Brain microvascular endothelial cell (primary cell): ENCODE measurements at places on chromosomes 6 and 20.
A peak's percentile ranks its signal among the peaks of the same experiment; 100 is the strongest.

DNA sequence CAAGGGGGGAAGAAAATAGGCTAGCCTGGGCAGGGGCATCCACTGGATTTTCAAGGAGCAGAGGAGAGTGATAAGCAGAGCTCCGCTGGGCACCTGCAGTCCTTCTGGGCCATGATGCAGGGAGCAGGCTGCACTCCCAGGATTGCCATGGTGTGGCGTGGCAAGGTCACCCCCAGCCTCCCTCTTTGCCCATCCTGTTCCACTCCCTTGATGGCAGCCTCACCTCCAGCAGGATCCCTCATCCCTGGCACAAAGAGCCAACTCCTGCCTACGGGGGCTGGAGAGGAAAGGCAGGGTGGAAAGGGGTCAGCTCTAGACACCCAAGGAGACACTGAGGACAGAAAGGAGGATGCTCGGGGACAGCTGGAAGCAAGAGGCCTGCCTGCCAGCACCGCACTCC is 22.4 kb upstream of the MYMX start:
- no peak for DNase-seq

DNA sequence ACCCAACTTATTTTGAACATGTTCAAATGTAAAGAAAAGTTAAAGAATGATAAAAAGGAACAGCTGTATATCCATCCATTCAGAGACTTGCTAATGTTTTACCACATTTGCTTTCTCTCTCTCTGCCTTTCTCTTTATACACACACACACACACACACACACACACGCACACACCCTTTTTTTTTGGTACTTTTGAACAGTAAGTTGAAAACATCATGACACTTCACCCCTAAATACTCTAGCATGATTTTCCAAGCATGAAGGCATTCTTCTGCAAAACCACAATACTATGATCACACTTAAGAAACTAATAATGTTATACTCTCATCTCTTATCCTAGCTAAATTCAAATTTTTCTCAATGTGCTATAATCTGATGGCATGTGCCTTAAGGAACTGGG is 192.3 kb downstream of the UTRN start:
- DNase-seq = no peak

GRCh38 chr20:2465100-2465499 is 5.5 kb downstream of the SNRPB start:
- DNase-seq = no peak

DNA sequence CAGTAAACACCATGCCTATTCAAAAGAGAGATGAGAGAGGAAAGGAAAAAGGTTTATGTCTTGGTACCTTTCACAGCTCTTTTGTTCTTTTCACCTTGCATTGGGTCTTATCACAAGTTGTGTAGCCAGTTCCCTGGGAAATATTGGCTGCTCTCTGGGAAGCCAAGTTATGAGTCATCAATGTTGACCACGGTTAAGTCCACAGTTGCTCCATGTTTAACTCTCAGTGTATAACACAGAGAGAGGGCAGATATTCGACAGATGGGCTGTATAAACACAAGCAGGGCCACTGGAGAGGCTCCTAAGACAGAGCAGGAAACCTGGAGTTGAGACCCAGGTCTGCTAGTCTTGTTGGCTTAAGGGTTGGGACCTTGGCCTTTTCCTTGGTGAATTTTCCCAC is 718.6 kb downstream of the QKI start:
- peak; percentile 36 for DNase-seq

- no peak for DNase-seq
Observed at GRCh38 chr20:63690898-63691710, 5.3 kb upstream of the TNFRSF6B start.

DNA sequence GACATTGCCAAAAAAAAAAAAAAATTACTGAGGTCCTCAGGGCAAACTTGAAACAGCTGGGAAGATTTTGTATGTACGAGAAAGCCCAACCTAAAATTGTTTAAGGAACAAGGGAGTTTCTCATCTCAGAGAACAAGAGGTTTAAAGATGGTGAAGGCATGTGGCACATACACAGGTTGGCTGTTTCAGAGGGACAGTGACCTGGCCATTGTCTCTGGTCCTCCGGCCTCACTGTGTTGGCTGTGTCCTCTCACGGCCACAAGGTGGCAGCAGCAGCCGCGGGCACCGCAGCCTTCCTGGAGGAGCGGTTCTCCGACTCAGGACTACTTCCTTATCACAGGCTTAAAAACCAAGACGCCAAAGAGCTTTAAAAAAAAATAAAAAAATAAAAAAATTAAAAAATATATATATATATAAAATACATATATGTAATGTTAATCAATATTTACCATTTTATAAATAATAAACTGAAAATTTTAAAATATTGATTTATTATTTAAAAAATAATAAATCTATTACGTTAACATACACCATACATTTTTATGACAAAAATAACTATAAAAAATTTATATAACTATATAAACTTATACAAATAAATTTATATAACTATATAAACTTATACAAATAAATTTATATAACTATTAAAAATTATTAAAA is 52.8 kb downstream of the GTF2H5 start:
- peak; percentile 59 for DNase-seq

- no peak for DNase-seq
Observed at GRCh38 chr6:92977018-92977417, 442.3 kb downstream of the EPHA7 start.

DNA sequence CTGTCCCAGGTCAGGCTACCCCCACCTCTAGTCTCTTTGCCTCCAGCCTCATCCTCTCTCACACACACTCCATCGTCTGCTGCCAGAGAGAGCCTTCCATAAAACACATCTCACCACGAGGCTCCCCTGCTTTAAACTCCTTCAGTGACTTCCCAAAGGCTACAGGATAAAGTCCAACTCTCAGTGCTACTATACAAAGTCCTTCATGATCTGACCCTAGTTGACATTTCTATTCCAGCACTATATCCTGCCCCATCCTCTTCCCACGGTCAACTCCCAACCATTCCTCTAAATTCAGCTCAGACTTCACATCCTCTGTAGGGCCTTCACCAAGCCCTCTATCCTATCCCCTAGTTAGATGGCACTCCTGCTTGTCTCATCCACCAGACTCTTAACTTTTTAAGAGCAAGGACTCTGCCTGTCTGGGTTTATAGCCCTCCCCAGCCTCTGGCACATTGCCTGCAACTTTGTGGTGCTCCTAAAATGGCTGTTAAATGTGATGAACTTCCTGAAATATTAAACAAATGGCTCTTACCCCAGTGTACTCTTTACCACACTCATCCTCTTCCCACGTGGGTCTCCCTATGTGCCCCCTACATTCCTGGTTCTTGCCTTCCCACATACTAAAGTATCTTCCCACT is 36.1 kb downstream of the KIF16B start:
- DNase-seq = no peak

DNA sequence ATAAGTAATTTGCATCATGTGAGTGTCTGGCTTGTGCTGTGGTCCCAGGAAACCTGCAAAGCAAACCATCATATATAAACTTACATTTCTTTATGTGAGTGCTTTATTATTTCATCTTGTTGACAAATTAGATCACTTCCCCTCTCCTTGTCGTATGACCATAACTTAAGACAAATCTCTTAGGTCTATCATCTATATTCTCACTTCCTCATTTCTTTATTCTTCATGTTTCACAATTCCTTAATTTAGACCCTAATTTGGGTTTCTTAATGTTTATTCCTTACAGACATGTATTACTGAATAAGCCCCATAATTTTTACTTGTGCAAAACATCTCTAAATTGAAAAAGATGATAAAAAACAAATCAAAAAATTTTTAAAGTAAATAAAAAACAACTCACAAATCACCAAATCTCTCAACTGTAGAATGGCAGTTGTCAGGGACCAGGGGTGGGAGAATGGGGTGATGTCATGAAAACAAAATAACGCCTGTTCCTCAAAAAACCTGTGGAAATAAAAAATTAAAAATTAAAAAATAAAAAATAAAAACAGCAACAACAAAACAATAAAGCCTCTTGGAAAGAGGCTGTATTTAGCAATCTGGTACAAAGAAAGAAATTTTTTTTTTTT is 49.5 kb upstream of the FBXO30 start:
- DNase-seq = no peak

DNA sequence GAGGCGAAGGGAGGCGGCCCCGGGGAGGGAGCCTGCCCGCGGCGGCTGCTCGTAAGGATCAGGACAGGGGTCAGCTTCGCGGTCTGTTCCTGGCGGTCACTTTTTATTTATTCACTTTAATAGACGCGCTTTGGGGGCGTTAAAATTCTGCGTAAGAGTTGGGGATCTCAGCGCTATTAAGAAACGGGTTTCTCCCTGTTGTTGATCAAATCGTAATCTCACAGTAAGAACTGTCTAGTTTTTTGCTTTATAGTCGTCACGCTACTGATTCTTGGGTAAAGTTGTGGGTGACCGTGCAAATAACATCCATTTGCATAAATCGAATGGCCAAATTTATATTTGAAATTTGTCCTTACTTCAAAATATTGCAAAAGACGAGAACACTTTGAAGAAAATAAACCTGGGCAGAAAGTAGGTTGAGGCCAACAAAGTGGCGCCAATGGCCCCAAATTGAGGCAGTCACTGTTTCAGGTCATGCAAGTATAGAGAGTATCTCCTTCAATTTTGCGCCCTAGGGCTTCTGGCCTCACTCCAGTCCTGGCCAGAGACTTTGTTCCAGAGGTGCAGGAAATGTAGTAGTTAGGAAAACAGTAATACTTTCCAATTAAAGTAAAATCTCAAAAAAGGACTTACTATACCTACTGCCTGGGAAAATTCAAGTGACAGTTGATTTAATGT is 963 bp upstream of the RMND1 start:
- no peak for DNase-seq

- DNase-seq = no peak
Observed at GRCh38 chr20:61510778-61511330, 258.8 kb downstream of the CDH4 start.

DNA sequence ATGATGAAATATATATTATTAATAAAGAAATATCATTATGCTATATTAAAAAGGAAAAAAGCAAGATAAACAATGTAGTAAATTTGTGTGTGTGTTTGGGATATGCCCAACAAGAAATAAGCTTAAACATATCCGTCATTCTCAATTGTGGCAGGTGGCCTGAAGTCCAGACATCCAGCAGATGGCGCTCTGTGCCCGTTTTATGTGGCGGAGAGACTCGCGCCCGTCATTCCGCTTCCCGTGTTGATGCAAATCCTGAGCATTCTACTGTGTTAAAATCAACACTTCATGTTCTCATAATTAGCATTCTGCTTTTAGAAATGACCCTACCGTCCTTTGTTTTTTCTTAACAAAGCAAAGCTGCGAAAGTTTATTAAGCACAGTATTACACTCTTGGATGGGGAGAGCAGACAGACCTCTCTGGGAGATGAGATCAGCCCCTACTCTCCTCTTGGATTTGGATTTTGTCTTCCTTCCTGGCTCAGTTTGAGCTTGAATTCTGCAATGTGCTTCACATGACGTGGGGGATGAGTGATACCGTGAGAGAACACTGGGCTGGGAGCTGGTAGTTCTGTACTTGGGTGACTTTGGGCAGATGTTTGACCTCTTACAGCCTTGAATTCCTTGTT is 125.8 kb downstream of the MCHR2 start:
- DNase-seq = peak; percentile 68

- peak; percentile 48 for DNase-seq
Observed at GRCh38 chr20:2688041-2688591, 4.5 kb upstream of the EBF4 start.

DNA sequence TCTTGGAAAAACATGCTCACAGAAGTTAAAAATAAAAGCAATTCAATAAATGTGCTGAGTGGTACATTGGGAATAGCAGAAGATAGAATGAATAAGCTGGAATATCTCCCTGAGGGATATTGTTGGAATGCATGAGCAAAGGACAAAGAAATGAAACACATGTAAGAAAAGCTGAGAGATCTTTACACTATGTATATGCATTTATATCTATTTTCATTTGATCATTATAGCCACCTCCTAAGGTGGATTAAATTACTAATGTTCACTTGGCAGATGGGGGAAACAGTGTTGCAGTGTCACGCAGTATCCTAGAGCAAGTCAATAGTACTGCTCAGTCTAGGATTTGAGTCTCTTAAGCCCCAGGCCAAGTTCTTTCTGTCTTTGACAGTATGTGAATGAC is 542.0 kb upstream of the MARCKS start:
- DNase-seq = no peak

DNA sequence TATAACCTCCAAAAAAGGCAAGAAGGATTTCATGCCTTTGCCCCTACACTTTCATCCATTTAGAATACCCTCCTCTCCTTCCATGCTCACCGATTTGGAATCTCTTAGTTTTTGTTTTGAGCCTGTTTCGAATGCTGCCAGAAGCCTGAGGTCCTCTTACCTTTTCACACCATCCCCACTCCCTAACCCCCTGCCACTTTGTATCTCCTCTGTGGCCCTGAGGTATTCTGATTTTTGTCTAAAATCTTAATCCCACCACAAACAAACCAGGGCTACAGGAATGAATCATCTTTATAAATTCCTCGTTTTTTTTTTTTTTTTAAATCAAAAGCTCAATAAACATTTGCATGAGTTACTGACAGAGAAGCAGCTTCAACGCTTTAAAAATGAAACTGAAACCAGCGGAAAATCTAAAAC is 1.6 kb upstream of the RPS12 start:
- DNase-seq = no peak

GRCh38 chr6:36038120-36038876 is 10.7 kb downstream of the MAPK14 start:
- DNase-seq = no peak

DNA sequence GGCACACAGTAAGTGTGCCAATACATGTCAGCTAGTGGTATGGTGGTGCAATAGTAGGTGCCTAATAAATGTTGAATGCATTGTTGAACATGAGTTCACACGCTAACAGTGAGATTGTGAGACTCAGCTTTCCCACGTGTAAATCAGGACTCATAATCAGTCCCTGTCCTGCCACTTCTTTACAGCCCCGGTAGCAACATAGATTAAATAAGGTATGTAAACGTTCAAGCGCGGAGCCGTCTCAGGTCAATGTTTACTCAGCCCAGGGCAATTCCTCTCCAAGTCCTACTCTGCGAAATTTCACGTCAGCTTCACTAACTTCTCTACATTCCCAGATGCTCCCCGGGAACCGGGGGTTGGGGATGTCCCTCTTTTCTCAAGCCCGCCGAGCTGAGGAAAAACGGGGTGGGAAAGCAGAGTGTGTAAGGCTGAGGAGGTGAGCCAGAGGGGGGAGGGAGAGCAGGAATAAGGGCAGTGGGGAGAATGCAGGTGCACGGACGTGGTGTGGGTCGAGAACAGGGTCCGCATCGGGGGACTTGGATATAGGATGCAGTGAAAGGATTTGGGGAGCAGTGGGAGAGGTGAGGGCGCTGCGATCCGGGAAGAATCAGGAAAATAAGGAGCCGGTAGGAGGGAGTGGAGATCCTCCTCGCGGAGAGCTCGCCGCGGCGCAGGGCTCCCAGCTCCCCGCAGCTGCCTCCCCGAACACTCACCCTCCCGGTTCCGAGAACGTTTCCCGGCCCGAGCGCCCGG is 544 bp upstream of the TP53INP2 start:
- DNase-seq = peak; percentile 21
